Mesenteric fat pad (tissue), 1 donor: ENCODE measurements at places on chromosomes 7 and 10. TPM values are rescaled to one million over a fixed set of nuclear protein-coding genes. Genes with fewer than 3 reads are reported as not detected.

DNA sequence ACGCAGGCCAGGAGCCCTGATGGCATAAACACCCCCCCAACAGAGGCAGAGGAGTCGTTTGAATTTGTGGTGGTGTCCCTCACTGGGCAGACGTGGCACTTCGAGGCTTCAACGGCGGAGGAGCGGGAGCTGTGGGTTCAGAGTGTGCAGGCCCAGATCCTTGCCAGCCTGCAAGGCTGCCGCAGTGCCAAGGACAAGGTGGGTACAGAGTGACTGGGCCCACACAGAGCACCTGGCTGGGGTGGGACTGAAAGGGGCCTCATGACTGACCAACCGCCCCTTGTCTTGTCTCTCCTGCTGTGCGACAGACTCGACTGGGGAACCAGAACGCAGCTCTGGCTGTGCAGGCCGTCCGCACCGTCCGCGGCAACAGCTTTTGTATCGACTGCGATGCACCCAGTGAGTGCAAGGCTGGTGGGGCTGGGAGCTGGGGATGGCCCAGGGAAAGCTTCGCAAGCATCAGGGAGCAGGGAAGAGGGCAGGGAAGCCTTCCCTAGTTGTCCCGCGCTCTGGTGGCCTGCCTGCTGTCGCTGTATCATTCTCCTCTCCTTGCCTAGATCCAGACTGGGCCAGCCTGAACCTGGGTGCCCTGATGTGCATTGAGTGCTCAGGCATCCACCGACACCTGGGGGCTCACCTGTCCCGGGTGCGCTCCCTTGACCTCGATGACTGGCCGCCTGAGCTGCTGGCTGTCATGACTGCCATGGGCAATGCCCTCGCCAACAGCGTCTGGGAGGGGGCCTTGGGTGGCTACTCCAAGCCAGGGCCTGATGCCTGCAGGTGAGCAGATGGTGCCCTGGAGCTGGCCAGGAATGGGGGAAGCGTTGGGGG is 25.4 kb downstream of the GBX1 start:
- DNase-seq = no peak

GRCh38 chr10:128868481-128868880 is 598.6 kb upstream of the MGMT start:
- DNase-seq = peak; percentile 81

- DNase-seq = no peak
These were observed 9.8 kb downstream of the MMP21 start for GRCh38 chr10:125765835-125766234.

DNA sequence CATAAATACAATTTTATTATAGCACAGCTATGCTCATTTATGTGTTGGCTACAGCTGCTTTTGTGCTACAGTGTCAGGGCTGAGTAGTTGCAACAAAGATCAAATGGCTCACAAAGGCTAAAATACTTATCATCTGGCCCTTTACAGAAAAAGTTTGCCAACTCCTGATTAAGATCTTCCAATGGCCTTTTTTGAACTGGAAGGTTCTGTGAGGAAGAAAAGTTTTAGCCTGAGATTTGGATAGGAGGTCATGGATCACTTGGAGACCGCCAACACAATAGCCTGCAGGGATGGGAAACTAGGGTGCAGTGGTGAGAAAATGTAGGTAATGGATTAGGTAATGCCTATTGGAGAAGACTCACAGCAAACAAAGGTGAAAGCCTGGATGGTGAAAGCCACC is 169.8 kb downstream of the NOC3L start:
- DNase-seq = no peak

GRCh38 chr7:152341039-152341913 is 94.5 kb downstream of the KMT2C start:
- DNase-seq = no peak

DNA sequence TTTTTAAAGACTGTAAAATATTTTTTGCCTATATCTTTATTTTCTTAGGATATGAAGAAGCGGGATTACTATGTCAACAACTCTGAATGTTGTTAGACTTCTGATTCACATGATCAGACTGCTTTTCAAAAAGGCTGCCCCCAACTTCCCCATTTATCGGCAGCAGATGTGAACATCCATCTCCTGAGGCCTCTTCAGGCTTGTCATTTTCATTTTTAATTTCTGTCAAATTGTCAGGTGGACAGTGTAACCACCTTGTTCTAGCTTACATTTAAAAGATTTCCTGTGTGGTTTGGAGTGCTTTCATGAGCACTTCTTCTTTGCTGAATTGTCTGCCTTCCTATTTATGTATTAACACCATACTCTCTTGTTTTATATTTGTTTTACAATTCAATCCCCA is 78.8 kb upstream of the GSDME start:
- DNase-seq = no peak

Gene AKR1C8
- total RNA-seq = 1.3 TPM

Gene ACTR3C
- 2.6 TPM for total RNA-seq

Gene SPDYE8
- not detected for total RNA-seq
